ENCODE measurements at places on chromosomes 3 and 15.

GRCh38 chr3:107373896-107374295, 3.3 kb upstream of the CCDC54 start:
- no peak for DNase-seq

- DNase-seq = no peak
Measured at GRCh38 chr15:22866079-22866478, 27.6 kb downstream of the NIPA2 start.

- DNase-seq = no peak
Measured at GRCh38 chr15:85280203-85280602, 100.2 kb upstream of the AKAP13 start.

DNA sequence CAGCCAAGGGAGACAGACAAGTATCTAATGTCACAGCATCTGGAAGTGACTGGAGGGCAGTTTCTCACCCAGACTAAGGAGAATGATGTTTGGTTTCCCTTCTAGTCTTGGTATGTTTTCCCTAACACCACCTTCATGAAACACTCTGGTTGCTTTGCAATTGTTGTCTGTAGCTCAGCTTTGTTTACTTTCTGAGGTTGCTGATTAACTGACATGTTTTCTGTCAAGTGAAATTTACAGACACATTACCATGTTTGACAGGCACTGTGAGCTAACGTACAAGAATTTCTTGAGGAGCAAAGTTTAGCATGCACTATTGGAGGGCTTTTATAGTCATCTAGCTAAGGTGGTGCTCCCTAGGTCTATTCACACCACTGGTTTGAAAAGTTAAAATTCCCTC, 131.6 kb upstream of the NECTIN3 start:
- no peak for DNase-seq

DNA sequence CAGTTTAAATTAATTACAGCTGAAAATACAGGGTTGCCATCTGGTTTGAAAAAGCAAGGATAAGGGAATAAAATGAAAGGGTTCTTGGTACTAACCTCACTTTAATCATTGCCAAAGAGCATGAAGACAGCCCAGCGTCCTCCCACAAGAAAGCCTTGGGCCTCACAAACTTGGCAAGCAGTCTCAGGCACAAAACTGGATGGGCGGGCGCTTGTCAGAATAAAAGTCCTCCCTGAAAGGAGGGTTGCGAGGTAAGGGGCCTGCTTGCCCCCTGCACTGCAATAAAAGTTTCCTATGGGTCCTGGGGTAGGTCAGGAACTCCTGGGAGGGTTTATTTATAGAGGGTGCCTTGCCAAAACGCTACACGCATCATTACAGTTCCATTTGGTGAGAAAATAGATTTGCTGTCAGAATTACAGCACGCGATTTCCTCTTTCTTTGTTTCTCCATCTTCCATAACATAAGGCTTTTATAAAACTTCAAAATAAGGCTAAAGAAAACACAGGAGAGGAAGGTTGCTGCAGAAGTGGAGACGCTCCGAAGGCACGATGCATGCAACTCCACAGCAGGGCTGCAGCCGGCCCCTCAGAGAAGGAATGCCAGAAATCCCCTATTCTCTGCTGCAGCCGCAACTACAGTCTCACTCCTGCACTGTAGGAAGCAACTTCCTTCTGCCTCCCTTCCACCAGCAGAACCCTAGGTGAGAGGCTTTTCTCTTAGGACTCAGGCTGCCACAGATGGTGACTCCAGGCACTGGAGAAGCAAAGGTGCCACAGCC, 61.3 kb downstream of the VGLL4 start:
- no peak for DNase-seq

- DNase-seq = peak; percentile 44
Measured at GRCh38 chr3:42012935-42013690, 51.2 kb upstream of the ULK4 start.

GRCh38 chr3:116032176-116032575, 408.9 kb downstream of the GAP43 start:
- DNase-seq = no peak

- DNase-seq = no peak
Measured at GRCh38 chr3:147390589-147391569, 15.5 kb downstream of the ZIC4 start.

GRCh38 chr15:68325726-68326125, 48.2 kb downstream of the FEM1B start:
- DNase-seq = no peak

- no peak for DNase-seq
Measured at GRCh38 chr15:82143390-82144385, 97.9 kb upstream of the MEX3B start.

DNA sequence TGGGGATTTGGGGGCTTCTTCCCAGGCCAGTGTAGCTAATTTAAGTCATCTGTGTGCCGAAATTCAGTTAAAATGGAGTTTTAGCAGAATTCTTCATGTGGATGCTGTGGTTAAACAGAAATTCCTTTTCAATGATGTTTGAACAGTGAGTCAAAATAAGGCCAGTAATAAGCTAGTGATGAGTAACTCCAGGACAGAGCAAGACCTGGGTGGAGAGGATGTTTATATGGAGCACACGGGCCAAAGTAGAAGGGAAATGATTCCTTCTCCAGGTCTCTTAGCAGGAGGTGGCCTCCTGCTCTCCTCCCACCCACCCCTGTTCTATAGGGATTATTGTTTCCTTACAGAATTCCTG, 31.9 kb upstream of the UACA start:
- no peak for DNase-seq

DNA sequence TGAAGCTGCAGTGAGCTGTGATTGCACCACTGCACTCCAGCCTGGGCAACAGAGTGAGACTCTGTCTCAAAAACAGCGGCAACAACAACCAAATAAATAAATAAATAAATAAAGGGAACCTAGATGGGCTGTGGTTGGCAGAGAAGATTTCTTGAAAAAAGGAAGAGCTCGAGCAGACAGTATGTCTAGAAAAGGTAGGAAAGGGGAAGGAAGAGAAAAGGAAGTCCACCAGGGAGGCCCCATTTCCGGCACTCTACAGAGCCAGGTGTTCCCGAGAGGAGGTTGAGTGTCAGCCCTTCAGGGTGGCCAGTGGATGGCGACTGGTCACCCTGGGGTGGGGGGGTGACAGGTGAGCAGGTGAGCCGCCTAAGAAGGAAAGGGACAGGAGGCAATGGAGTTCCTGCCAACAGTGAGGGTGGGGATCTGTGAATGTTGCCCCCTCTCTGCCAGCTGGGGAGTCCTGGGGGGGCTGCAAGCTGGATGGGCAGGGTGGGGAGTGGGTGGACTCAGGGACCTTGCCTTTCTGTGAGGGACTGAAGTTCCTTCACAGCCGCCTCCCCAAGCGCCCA, 14.8 kb downstream of the PAQR5 start:
- DNase-seq = no peak

DNA sequence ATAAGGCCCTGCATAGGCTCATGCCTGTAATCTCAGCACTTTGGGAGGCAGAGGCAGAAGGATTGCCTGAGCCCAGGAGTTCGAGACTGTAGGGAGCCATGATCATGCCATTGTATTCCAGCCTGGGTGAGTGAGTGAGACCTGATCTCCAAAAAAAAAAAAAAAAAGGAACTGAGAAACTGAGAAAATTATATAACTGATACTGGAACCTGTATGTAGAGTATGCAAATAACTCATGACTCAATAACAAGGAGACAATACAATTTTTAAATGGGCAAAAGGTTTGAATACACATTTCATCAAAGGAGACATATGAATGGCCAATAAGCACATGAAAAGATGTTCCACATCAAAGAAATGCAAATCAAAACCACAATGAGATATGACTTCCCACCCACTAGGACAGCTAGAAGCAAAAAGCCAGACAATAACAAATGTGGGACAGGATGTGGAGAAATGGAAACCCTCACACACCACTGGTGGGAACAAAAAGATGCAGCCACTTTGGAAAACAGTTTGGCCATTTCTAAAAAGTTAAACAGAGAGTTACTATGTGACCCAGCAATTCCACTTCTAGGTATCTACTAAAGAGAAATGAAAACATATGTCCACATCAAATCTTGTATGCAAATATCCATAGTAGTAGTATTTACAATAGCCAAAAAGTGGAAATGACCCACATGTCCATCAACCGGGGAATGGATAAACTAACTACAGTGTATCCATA, 70.7 kb downstream of the IQSEC1 start:
- no peak for DNase-seq

- no peak for DNase-seq
Measured at GRCh38 chr15:92074101-92074500, 220.6 kb downstream of the SLCO3A1 start.

- DNase-seq = no peak
Measured at GRCh38 chr3:57816471-57817095, 60.5 kb downstream of the SLMAP start.

DNA sequence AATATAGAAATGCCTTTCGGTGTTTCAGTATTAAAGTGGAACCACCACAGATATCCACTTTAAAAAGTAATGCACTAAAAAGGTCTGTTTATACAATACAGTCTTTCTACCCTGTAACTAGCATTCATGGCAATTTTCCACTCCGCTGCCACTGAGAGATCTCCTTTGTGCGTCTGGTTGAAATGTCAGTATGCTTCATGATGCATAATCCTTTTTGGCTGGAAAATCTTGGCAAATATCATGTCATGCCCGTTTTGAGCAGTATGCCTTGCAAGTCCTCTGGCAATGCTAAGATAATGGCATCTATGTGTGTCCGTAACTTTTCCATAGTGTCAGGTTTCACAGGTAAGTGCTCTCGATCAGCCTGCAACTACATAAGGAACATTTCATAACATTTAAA, 30.8 kb upstream of the ARF4 start:
- DNase-seq = no peak

DNA sequence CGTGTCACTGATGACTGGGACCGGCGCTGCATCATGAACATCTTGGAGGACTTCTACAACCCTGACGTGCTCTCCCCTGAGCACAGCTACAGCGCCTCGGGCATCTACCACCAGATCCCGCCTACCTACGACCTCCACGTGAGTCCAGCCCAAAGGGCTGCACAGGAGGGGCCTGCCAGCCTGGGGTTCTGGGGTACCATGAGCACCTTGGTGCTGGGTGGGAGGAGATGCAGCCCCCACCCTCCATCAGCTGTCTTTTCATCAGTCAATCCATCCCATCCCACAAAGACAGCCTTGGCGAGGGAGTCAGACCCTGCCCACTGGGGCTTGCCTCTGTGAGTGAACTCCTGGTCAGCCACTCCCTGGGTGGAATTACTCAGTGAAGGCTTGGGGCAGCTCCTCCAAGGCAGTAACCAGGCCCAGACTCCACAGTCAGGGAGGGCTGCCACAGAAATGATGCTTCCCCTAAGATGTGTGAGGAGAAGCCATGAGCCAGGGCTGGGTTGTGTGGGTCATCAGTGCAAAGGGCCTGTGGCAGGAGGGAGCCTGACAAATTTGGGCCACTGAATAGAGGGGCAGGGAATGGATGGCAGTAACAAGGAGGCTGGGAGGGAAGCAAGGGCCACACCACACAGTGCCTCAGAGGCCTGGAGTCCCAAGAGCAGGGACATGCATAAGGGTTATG, 47.9 kb downstream of the SEMA3G start:
- DNase-seq = no peak

DNA sequence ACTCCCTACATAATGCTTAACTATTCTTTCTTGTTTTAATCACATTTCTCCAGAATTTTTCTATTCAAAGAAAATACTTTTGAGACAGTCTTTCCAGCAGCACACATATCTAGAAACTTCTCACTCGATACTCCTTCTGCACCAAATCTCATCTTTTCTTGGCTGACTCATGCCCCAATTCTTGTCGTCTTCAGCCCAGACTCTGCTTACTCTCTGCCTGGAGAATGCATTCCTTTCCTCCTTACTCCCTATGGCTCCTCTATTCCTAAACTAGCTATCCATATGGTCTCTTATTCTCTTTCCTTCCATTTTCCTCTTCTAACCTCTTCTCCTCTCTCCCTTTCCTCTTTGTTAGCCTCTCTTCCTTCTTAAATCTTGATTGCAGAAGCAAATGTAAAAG, 158.7 kb downstream of the GBE1 start:
- no peak for DNase-seq

GRCh38 chr15:78691851-78692421, 50.9 kb upstream of the CHRNB4 start:
- DNase-seq = no peak

- no peak for DNase-seq
Measured at GRCh38 chr3:138296639-138297038, 33.0 kb downstream of the NME9 start.

- no peak for DNase-seq
Measured at GRCh38 chr3:2880218-2880756, 229.9 kb downstream of the IL5RA start.

GRCh38 chr3:50554553-50554952, 13.0 kb downstream of the C3orf18 start:
- no peak for DNase-seq

- no peak for DNase-seq
Measured at GRCh38 chr3:48399387-48400172, 27.6 kb downstream of the FBXW12 start.

Data from progenitor cell of endocrine pancreas (in vitro differentiated cells).